ENCODE measurements at places on chromosomes 4 and X. TPM values are rescaled to one million over a fixed set of nuclear protein-coding genes. Genes with fewer than 3 reads are reported as not detected.

The SMAD1 gene
- 21.3 TPM for total RNA-seq

The FGFR3 gene
- total RNA-seq, result 13.6 TPM

The PDGFRA gene
- 0.41 TPM for total RNA-seq

The EXOC1L gene
- total RNA-seq, result not detected

The RHOH gene
- total RNA-seq, result 0.58 TPM

The CSN1S1 gene
- total RNA-seq, result not detected

The GUCY1A1 gene
- total RNA-seq, result 9.5 TPM

The CD38 gene
- total RNA-seq, result 0.41 TPM

The SSX2 gene
- not detected for total RNA-seq

The LEF1 gene
- 1.4 TPM for total RNA-seq

The LPAR4 gene
- total RNA-seq, result 0.32 TPM

The ASB5 gene
- not detected for total RNA-seq

The IL1RAPL2 gene
- total RNA-seq, result 0.73 TPM

The ERAS gene
- 0.38 TPM for total RNA-seq

The CLTRN gene
- total RNA-seq, result 0.46 TPM

The MAGEA2B gene
- total RNA-seq, result not detected

The FAM184B gene
- total RNA-seq, result not detected

Data from motor neuron (in vitro differentiated cells).